Effector CD4-positive, alpha-beta T cell (primary cell): ENCODE measurements at places on chromosomes 3 and 15.

DNA sequence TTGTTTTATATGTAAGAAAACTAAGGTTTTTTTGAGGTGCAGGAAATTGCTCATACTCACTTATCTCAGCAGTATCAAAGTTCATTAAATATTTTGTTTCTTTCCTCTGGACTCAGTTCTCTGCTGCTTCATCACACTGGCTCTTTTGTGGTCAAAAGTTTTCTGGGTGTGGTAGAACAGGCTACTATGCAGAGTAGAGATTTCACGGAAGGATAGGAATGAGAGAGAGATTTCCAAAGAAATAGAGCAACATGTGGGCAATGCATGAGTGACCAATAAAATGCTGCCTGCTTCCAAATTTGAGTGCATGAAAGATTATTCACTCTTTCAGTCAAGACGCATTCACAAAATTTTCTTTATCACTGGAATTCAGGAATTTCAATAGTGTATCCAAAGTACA, 577.3 kb upstream of the SEMA6D start:
- DNase-seq: no peak

GRCh38 chr15:60162968-60163355, 158.9 kb downstream of the FOXB1 start:
- DNase-seq: no peak

DNA sequence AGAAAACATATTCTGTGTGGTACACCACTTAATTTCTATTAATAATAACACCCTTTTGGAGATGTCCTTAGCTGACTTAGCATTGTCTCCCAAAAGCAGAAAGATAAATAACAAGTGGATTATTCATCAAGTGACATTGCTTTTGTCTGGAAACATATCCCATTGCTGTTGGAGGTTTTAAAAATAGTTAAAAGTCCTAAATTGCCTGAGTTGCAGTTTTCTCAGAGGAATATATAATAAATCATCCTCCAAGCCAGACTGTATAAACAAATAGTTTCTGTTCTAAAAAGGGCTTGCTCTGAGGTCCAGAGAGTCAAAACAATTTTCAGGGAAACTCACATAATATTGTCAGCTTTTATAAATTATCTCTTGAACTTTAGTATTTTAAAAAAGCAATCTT, 60.4 kb upstream of the CD96 start:
- DNase-seq: no peak

DNA sequence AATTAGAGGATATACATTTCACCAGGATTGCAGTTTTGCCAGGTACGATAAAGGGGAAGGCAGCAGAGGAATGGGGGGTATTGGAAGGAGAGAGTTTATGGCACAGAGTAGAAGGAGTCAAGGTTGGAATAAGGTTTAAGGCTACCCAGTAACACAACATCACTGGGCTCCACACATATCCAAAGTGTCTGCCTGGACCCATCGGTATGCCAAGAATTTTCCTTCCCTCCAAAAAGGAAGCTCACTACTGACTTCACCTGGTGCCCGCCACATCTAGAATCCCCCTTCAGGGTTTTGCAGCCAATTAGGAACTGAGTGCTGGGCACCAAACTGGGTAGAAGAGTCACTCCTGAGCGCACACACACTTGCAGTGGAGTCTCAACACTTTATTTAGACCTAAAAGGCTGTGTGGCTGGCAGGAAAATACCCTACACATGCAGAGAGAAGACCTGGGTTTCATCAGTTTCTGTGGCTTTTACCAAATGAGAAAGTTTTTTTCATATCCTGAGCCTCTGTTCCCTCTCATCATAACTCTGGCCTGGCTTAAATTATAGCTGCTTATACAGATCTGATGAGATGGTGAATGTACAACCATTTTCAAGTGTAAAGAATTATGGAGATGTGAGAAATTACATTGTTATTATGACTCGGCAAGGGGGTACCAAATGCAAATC, 190.8 kb upstream of the LPP start:
- no peak for DNase-seq

- DNase-seq: no peak
Measured at GRCh38 chr15:62866366-62866765, 176.2 kb upstream of the TPM1 start.

GRCh38 chr3:156016902-156017301, 103.5 kb upstream of the KCNAB1 start:
- DNase-seq: no peak

GRCh38 chr15:67741308-67741707, 84.0 kb upstream of the SKOR1 start:
- no peak for DNase-seq

- DNase-seq: no peak
Measured at GRCh38 chr3:129409541-129409940, 18.9 kb downstream of the EFCAB12 start.

GRCh38 chr3:24373198-24373959, 121.3 kb downstream of the THRB start:
- no peak for DNase-seq

- DNase-seq: no peak
Measured at GRCh38 chr3:126184465-126185000, 4.1 kb upstream of the ALDH1L1 start.

DNA sequence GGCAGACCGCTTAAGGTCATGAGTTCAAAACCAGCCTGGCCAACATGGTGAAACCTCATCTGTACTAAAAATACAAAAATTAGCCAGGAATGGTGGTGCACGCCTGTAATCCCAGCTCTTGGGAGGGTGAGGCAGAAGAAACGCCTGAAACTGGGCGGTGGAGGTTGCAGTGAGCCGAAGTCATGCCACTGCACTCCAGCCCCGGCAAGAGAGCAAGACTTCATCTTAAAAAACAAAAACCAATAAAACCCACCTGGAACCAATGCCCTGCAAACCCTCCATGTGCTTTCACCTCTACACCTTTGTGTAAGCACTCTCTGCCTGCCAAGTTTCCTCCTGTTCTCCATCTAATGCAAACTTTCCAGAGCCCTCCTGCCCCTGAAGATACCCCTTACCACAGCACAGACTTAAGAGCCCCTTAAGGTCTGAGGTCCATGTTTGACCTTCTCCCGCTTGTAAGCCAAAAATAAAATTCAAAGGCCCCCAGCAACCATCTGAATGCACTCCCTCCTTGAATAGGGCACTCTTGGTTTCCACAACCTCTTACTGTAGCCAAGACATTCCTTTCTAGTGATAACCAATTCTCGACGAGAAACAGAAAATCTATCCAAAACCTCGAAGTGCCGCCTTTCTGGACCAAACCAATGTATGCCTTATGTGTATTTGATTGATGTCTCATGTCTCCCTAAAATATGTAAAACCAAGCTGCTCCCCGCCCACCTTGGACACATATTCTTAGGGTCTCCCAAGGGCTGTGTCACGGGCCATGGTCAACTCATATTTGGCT, 3.0 kb downstream of the RPL32 start:
- DNase-seq: no peak

GRCh38 chr15:89381331-89381730, 46.7 kb upstream of the POLG start:
- DNase-seq: no peak

DNA sequence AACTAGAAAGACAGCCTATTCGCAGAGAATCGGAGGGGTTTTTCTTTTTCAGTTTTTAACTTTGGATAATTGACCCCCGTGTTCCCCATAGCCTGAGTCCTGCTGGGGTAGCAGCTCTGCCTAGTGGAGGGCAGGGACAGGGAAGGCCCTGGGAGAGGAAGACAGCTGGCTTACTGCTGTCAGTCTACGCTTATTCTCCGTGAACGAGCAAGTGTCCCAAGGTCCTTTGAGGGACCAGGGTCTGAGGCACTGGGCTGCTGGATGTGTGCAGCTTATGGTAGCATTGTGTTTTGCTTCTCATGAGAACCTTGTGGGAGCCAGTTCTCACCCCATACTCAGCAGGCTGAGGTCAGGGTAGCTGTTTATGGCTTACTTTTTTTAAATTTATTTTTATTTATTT, 3.0 kb downstream of the LIMD1 start:
- no peak for DNase-seq

- DNase-seq: no peak
Measured at GRCh38 chr15:100112061-100112420, 229.7 kb downstream of the ADAMTS17 start.

DNA sequence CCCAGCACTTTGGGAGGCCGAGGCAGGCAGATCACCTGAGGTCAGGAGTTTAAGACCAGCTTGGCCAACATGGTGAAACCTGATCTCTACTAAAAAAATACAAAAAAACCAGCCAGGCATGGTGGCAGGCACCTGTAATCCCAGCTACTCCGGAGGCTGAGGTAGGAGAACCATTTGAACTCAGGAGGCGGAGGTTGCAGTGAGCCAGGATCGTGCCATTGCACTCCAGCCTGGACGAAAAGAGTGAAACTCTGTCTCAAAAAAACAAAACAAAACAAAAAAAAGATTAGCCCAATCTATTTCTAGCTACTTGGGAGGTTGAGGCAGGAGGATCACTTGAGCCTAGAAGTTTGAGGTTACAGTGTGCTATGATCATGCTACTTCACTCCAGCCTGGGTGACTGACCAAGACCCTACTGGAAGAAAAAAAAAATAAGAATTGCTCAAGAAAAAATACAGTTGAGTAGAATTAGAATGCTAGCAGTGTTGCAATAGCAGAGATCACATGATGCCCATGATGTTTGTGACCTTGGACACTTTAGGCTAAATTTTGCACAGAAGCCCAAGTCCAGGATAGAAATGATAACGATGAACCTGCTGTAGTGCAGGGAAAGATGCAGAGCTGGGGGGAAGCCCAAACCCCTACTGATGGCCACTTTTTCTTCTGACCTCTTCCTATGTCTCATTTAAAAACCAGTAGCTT, 162.2 kb downstream of the LPP start:
- no peak for DNase-seq

DNA sequence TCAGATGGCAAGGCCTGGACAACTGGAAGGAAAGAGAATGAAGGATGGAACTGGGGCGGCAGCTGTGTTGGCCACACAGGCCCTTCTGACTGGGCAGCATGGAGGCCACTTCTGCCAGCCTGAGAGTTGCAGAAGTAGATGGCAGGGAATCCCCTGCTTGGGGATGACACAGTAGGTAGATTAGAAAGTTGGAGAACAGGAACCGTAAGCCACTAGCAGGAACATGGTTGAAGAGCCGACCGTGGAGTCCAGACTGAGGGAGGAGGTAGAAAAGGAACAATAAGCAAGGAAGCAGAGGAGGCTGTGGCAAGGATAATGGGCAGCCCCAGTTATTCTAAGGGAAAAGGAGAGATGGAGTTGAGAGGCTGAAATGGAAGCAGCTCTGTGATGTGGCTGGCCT, 26.4 kb upstream of the ZNF774 start:
- no peak for DNase-seq

DNA sequence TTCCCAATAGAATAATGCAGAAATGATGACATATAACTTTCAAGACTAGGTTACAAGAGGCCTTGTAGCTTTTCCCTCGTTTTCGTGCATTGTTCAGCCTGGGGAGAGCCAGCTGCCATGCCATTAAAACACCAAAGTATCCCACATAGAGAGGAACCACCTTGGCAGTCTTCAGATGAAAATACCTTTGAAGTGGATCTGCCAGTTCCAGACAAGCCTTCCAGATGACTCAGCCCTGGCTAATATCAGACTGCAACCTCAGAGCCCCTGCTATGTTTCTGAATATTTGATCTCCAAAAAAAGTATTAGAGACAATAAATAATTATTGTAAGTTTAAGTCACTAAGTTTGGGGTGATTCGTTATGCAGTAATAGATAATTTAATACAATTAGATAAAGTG, 294.3 kb upstream of the GBE1 start:
- DNase-seq: no peak

DNA sequence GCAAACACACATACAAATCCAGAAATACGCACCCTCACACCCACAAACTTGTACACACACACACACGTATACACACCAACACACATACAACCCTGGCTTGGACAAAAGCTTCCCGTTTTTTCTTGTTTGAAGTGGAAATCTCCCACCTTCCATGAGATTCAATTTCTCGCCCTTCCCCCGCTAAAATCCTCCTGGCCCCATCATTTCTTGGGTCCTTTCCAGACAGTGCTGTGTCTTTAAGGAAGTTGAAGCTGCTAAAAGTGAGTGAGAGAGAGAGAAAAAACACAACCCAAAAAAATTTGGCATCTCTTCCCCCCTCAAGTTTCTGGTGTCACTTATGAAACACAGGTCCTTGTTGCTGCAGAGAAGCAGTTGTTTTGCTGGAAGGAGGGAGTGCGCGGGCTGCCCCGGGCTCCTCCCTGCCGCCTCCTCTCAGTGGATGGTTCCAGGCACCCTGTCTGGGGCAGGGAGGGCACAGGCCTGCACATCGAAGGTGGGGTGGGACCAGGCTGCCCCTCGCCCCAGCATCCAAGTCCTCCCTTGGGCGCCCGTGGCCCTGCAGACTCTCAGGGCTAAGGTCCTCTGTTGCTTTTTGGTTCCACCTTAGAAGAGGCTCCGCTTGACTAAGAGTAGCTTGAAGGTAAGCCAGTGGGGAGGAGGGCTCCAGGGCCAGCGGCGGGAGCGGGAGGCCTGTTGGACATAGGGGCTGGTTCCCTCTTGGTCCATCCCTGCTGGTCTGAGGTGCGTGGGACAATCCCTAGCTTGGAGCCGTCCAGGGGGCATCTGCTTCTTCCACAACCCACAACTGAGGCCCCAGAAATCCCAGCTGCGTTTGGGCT, at the start of gene ISLR:
ISLR (plus strand) TSS at position 331 of the 839 bp plus-strand sequence. CDS start 1,149 bp downstream, outside the sequence.
- DNase-seq: no peak
